ENCODE measurements at places on chromosomes 5 and 9.
A peak's percentile ranks its signal among the peaks of the same experiment; 100 is the strongest.

GRCh38 chr5:161230221-161230620, 316.3 kb downstream of the GABRB2 start:
- no peak for DNase-seq

GRCh38 chr5:58937031-58937681, 354.3 kb downstream of the RAB3C start:
- no peak for DNase-seq

- no peak for DNase-seq
Measured at GRCh38 chr5:40630126-40630525, 49.6 kb upstream of the PTGER4 start.

DNA sequence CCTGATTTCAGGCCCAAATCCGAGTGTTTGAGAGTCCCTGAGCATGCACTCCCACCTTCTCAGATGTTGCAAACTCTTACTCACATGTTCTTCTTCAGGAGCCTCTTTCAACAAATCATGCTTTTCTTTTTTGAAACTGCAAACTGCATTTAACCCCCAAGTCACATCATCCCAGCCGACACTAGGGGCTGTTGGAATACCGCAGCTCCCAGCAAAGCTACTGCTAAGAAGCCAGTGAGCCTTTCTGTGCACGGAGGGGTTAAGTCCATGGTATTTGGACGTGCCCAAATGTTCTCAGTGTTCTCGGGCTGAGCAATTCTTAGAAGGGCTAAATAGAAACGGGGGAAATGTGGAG, 282.9 kb downstream of the NFIB start:
- no peak for DNase-seq

- no peak for DNase-seq
Measured at GRCh38 chr9:18452276-18452675, 21.7 kb upstream of the ADAMTSL1 start.

GRCh38 chr5:36877667-36878391, 1.3 kb downstream of the NIPBL start:
- DNase-seq: no peak

DNA sequence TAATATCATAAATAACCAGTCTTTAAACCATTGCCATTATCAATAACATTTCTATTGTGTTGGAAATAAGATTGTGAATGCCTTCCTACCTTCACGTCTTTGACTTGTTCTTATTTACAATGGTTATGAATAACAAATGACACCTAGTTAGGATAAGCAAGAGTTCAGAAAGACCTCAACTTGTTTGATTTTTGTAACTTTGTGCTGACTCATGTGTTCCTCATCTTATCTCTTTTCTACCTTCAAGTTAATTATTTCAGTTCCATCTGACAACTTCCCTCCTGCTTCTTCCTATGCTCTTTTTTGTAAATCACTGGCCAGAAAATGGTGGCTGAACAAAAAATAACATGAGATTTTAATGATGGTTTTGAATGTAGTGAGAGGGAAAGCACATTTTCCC, 538.5 kb upstream of the TUSC1 start:
- DNase-seq: no peak

DNA sequence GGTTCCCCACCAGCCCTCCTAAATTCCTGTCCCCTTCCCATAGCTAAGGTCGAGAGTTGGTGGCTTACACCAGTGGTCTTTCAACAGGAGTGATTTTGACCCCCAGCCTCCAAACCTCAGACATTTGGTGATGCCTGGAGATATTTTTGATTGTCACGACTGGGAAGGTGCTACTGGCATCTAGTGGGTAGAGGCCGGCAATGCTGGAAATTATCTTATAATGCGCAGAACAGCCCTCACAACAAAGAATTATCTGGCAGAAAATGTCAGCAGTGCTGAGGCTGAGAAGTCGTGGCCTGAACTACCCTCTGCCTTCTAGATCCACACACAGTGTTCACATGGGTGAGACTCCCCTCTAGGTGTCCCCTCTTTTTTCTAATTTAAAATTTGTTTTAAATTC, 69.6 kb downstream of the IL31RA start:
- DNase-seq: no peak

DNA sequence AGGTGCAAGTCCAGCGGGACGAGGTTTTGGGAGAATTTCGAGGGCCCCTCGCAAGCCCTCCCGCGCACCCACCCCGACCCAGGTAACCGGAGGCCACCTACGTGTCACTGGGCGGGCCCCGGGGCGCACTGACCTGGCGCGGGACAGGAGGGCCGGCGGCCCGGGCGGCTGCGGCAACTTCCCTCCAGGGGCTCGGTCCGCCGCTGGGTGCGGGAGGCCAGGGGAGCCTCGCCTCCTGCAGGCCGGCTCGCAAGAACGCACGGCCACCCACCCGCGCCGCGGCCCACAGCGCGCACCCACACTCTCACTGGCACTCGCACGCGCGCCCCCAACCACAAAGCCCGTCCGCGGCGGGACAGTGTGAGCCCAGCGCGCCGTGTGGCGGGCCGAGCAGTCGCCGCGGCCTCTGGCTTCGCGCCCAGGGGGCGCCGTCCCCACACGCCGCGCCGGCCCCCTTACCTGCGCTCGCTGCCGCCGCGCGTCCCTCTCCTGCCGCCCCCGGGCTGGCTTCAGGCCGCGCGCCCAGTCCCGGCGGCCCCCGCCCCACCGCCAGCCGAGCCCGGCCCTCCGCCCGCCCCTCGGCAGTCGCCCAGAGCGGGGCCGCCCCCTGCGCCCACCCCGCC, 451 bp downstream of the LPAR1 start:
- no peak for DNase-seq

GRCh38 chr9:25542319-25542718, 135.9 kb downstream of the TUSC1 start:
- DNase-seq: no peak

- DNase-seq: no peak
Measured at GRCh38 chr5:98299435-98299834, 474.0 kb upstream of the RGMB start.

- DNase-seq: peak; percentile 37
Measured at GRCh38 chr9:36479101-36479500, 79.0 kb upstream of the RNF38 start.

DNA sequence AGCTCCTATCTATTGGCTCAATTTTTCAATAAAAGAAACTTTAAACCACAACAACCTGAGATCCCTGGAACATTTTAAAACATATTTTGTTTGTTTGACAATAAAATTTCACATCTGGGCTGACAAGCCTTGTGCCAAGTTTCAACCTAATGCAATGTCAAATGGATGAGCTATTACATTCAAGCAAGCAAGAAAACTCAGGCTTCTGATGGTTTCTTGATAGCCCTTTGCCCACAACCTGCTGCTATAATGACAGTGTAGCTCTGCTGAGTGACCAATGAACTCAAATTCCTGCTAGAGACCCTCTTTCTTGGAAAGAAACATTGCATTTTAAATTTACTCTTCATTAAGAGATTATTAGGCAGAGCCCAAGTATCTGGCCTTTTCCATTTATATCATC, 472.9 kb downstream of the ARHGEF28 start:
- no peak for DNase-seq

DNA sequence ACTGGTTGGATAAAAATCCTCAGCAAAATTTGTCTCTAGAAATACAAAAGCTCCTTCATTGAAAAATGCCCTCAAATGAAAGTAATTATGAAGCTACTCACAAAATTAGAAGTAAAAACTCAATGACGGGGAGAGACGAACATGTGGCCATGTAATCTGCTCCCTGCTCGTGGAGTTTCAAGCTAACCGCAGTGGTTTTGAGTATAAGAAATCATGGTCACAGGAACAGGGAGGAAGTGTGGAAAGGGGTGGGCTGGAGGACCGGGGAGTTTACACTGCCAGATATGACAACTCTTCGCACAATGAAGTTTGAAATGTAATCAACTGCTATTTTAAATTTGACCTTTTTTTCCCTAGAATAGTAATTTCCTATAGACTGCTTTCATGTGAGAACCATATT, 765.4 kb upstream of the DMAC1 start:
- DNase-seq: no peak

DNA sequence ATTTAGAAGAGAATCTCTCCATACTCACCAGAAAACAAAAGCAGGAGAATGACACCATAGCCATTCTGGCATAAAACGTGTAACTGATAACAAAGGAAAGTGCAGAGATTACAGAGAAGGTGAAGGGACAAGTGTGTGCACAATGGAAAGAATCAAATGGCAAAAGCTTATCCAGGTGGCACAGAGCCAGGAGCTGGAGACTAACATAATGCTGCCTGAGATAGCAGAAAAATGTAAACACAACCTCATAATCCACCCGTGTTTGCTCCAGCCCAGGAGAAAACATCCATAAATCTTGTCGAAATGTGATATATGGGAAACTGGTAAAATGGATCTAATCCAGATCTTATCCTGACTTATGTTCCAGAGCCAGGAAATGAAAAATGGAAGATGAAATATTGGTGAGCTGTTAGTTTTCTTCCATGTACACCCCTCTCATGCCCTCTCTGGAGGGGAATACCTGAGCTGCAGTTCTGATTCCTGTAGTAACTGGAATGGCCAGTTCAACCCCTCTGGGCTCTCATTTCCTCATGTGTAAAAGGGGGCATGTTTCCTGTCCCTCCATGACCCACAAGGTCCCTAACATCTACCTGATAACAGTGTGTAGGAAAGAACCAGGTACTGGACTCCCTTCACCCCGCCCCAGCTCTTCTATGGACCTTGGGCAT, 212.3 kb upstream of the DAPK1 start:
- no peak for DNase-seq

GRCh38 chr5:18043344-18043743, 409.1 kb downstream of the TAF11L14 start:
- DNase-seq: no peak

GRCh38 chr5:159181152-159181551, 28.2 kb downstream of the RNF145 start:
- DNase-seq: no peak

Measured in C1 segment of cervical spinal cord (tissue), 14 donors.